ENCODE measurements at places on chromosomes 5 and 9.

DNA sequence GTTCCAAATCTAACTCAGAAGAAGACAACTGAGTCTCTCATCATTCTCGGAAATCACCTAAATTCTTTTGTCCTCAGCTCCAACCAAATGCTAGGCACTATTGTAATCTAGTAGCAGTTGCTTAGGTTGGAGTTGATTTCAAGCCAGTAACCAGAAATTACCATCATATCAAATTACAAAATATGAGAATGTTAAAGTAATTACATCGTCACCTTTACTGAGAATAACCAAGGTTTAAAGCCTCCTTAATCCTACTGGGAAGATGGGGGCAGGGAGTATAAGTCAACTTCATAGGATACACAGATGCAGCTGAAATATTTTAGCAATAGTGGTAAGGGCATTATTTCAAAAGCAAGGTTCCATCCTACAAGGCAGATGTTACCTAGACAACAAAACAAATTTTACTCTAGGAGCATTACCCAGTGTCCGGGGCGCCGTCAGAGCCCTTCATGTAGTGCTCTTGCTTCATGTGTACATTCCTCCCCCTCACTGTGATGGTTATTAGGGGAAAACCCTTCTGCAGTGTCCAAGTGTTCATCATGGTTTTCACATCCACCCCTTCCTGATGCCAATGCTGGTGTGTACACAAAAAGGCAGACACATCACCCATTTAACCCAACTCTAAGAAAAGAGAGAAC lies 19.5 kb downstream of the ERAP1 start:
- DNase-seq: no peak

DNA sequence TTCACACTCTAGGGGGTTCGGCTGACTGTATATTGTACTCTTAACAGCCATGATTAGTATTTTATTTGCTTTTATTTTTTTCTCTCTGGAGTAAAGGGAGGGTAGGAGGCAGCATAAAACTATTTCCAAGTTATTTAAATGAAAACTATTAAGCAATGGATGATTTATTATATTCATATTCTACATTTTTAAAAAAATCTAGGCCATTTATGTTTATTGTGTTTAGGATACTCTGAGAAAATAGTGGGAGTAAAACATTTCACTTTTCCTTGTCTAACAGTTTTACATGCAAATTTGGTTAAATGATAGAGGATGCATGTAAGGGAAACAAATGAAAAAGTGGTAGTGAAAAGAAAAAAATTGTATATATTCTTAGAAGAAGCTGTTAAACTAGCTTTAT lies 276.3 kb downstream of the GAS1 start:
- no peak for DNase-seq

GRCh38 chr5:45017568-45017967 lies 208.8 kb downstream of the MRPS30 start:
- no peak for DNase-seq

DNA sequence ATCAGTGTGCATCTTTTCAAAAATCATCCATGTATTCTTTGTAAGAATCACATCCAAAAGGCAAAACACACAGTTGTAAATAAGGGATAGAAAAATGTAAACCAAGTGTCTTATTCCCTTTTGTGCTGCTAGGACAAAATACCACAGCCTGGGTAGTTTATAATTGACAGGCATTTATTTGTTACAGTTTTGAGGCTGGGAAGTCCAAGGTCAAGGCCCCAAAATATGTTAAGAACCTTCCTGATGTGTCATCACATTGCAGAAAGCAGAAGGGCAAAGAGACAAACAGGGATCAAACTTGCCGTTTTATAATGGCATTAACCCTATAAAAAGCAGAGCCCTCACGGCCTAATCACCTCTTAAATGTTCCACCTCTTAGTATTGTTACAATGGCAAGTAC lies 364.8 kb downstream of the MED10 start:
- no peak for DNase-seq

GRCh38 chr5:95779611-95780010 lies 42.9 kb downstream of the GLRX start:
- DNase-seq: no peak

- no peak for DNase-seq
These were observed 194.8 kb upstream of the IRX2 start for GRCh38 chr5:2946315-2946714.

- no peak for DNase-seq
These were observed 199.2 kb downstream of the TLR4 start for GRCh38 chr9:117903453-117903852.

DNA sequence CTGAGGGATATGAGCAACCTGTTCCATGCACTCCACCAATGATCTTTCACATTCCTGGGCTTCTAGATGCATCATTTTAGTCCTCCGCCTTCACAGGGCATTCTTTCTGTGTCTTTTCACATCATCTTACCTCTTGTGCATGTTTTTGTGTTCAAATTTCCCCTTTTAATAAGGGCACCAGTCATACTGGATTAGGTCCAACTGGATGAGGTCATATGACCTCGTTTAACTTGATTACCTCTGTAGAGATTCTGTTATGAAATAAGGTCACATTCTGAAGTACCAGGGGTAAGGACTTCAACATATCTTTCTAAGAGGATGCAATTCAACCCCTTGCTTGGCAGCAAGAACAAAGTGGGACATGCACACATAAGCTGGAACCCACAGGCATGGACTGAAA lies 335.3 kb upstream of the TLE4 start:
- no peak for DNase-seq

GRCh38 chr5:11385251-11385900 lies 518.9 kb downstream of the CTNND2 start:
- no peak for DNase-seq

GRCh38 chr5:169763376-169764017 lies 126.4 kb downstream of the DOCK2 start:
- DNase-seq: no peak

DNA sequence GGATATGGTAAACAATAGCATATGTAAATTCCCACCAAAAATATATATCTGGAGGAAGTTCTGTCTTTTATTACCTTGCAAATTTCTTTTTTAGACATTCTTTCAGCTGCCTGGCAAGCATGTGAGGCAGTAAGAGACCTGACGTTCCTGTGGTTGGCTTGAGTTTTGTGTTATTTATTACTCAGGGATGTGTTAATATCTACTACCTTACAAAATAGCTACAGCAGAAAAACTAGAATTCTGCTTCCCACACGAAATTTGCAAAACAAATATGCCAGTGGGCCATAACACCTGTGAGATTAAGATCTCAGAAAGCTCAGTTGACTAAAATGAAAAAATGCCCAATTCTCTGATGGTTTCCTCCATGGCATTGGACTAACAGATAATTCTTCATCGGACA lies 274.2 kb downstream of the TMEM167A start:
- DNase-seq: no peak

DNA sequence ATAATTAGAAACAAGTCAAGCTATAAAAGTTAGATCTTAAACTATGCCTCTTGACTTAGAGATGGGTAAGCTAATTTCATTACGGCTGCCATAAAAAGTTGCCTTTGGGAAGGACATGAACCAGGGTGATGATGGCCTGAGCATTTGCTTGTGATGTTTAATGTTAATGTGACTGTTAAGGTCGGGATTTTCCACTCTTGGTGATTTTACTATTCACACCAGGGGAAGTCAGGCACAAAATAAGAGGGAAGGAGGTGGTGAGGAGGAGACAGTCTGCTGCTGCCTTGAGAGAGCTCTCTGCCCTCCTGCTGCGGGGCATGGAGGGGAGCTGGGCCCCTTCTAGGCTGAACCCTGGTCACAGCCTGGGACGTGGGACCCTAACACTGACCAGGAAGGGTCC lies 34.4 kb downstream of the AHRR start:
- DNase-seq: no peak

- DNase-seq: no peak
These were observed 1.6 kb downstream of the DMXL1 start for GRCh38 chr5:119072496-119072895.

DNA sequence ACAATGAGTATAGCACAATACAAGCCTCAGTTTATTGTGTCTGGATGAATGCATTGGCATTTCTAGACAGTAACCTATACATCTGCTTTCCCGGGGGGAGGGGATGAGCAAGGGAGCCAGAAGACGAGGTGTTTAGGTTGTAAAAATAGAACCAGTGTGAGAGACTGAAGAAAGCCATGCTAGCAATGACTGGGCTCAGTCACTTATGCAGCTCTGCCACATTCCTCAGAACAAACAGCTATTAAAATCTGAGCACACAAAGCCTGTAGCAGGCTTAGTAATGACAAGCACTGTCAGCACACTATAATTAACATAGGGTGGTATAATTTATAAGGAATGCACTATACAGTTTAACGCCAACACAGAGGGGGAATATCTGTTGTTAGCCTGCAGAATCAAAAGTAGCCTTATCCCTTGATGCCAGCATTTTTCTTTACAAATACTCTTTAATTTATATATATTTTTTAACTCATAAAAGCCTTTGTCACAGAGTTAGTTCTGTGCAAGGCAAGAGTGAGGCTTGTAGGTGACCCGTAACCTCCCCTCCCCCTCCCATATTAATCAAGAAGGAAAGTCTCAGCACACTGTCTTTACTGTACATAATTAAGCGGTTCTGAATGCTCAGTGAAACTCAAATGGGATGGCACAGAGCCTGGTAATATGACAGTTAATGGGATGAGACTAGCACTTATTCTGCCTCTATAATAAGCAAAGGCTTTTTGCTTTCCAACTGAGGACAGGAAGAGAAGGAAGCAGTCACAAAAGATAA lies 295.4 kb downstream of the CSNK1G3 start:
- no peak for DNase-seq

DNA sequence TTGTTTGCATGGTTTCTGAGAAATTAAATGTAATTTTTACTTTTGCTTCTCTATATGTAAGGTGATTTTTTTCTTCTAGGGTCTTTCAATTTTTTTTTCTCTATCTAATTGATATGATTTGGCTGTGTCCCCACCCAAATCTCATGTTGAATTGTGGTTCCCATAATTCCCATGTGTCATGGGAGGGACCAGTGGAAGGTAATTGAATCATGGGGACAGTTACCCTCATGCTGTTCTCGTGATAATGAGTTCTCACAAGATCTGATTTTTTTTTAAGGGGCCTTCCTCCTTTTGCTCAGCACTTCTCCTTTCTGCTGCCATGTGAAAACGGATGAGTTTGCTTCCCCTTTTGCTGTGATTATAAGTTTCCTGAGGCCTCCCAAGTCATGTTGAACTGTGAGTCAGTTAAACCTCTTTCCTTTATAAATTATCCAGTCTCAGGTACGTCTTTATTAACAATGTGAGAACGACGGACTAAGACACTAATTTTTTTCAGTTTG lies 150.8 kb downstream of the MTRR start:
- DNase-seq: no peak

DNA sequence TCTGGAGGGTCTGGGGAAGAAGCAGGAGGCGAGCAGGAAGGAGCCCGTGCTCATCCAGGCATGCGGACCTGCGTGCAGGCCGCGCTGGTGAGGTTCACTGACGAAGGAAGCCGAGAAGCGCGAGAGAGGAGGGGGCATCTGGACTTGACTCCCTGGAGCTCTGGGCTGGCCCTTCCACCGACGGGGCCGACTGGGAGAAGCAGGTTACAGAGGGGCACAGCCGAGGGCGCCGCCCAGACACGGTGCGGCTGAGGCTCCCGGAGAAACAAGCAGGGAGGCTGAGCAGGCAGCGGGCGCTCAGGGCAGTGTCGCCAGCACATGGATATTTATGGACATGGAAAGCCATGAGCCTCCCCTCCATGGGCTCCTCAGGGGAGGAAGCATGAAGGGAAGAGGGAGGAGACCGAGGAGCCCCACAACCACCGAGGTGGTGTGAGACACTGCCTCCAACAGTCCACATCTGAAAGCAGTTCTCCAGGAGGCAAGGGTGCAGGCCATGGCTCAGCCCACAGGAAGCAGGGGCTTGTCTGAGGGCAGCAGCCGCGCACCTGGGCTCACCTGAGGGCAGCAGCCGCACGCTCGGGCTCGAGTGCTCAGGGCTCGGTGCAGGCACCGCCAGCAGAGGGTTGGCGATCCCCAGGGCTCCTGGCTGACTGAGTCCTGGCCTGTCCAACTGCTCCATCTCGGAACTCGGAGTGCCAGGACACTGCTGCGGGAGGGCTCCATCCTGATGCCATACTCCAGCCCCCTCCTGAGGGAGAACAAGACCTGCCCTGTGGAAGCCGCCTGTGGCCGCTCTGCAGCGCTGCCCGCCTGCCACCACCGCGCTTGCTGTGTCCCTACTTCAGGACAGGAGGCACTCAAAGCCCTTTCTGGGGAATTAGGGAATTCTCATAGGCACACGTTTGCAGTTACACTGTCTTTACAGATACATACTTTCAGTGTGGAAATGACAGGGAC lies 15.7 kb upstream of the INPP5E start:
- DNase-seq: no peak

DNA sequence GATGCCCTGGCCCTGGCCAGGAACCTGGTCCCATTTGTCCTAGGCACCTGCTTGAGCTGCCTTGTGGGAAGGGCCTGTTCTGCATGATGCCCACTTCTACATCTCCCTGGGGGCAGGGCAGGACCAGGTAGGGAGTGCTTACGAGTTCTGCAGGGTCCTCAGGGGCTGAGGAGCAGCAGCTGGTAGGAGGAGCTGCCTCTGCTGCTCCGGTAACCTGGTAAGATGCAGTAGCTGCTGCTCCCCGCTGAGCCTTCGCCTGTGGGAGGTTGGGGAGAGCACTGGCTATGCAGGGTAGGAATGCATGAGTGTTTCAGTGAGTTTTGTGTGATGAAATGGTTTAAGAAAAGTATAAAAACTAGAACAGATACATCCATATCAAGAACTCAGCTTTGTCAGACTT lies 13.6 kb downstream of the LRRC8A start:
- DNase-seq: no peak

DNA sequence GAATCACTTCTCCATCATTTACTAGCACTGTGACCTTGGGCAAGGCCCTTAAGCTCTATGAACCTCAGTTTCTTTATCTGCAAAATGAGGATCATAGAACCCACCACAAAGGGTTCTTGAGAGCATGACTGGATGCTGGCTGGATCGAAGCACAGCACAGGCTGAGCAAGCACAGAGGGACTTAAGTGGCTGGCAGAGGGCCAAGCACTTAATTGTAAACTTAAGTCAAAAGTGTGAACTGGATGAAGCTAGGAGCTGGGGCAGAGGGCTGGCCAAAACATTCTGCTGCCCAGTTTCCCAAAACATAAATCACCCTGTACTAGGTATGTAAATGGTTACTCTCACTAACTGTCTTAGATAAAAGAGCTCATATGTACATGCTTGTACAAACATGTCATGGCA lies 112.3 kb upstream of the WWC1 start:
- DNase-seq: no peak

GRCh38 chr5:180121826-180122413 lies 50.4 kb upstream of the RNF130 start:
- no peak for DNase-seq

GRCh38 chr5:92945605-92946097 lies 635.4 kb downstream of the NR2F1-AS1 start:
- no peak for DNase-seq

- no peak for DNase-seq
These were observed 202.6 kb downstream of the ZSWIM6 start for GRCh38 chr5:61534481-61535267.
